ENCODE measurements at places on chromosomes 4 and X. TPM values are rescaled to one million over a fixed set of nuclear protein-coding genes. Genes with fewer than 3 reads are reported as not detected.

- no peak overlapping the region for H3K4me3 ChIP-seq
- H3K36me3 ChIP-seq: no peaks in the 10 kb centered on the region
- DNase-seq: no peak
- no peaks in the 10 kb centered on the region for H3K4me1 ChIP-seq
- H3K27ac ChIP-seq: no peak overlapping the region
- H3K27me3 ChIP-seq: no peaks in the 10 kb centered on the region
These were observed 58.9 kb upstream of the RAI2 start for GRCh38 chrX:17919896-17920446.

DNA sequence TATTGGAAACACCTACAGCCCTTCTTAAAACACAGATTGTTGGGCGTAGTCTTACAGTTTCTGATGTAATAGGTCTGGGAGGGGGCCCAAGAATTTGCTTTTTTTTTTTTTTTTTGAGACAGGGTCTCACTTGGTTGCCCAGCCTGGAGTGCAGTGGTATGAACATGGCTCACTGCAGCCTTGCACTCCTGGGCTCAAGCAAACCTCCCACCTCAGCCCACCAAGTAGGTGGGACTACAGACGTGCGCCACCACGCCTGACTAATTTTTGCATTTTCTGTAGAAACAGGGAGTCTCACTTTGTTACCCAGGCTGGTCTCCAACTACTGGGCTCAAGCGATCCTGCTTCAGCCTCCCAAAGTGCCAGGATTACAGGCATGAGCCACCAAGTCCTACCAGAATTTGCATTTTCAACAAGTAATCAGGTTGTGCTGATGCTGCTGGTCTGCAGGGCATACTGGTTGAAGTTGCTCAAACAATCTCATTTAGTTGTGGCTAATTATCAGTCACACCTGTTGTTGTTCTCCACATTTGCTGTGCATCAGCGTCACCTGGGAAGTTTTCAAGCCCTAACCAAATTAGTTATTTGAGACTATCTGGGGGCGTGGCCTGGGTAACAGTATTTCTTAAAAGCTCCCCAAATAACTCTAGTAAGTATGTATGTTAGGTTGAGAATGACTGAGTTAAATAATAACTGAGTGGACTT is 14.0 kb downstream of the TMEM154 start:
- H3K27me3 ChIP-seq: no peaks in the 10 kb centered on the region
- H3K27ac ChIP-seq: no peak overlapping the region
- H3K4me1 ChIP-seq: no peaks in the 10 kb centered on the region

GRCh38 chr4:137432446-137433311 is 99.6 kb downstream of the PCDH18 start:
- no peaks in the 10 kb centered on the region for H3K36me3 ChIP-seq
- DNase-seq: no peak
- H3K27me3 ChIP-seq: no peaks in the 10 kb centered on the region
- no peaks in the 10 kb centered on the region for H3K4me1 ChIP-seq
- H3K4me3 ChIP-seq: no peak overlapping the region

DNA sequence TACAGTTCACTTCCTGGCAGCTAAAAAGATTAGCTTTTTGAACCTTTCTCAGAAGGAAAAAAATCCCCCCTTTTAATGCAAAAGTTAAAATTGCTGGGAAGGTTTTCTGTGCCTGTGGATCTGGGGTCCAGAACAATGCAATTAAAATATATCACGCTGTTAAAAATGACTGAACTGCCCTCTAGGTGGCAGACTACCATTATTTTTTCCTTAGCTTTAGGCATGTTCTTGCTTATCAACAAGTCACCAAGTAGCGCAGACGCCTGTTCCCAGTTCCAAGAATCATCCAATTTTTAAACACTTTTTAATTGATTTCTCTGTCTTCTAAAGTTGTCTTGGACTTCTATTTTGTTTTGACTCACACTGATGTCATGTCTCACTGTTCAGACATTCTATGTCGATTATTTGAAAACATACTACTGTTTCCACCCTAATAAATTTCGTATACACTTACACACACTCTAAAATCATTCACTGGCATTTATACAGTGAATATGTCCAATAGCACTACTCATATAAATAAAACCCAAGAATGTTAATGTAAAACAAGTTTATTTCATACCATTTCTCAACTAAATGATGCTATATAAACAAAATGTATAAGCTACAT is 661.6 kb downstream of the RAPGEF2 start:
- DNase-seq: peak; percentile 59
- no peaks in the 10 kb centered on the region for H3K27me3 ChIP-seq
- H3K36me3 ChIP-seq: no peaks in the 10 kb centered on the region
- H3K4me3 ChIP-seq: peak overlapping the region; percentile 17
- peak overlapping the region; percentile 39 for H3K27ac ChIP-seq

GRCh38 chr4:173124209-173124865 is 44.3 kb upstream of the GALNT7 start:
- no peak for DNase-seq
- H3K27ac ChIP-seq: no peak overlapping the region
- H3K4me3 ChIP-seq: no peak overlapping the region
- no peaks in the 10 kb centered on the region for H3K27me3 ChIP-seq

DNA sequence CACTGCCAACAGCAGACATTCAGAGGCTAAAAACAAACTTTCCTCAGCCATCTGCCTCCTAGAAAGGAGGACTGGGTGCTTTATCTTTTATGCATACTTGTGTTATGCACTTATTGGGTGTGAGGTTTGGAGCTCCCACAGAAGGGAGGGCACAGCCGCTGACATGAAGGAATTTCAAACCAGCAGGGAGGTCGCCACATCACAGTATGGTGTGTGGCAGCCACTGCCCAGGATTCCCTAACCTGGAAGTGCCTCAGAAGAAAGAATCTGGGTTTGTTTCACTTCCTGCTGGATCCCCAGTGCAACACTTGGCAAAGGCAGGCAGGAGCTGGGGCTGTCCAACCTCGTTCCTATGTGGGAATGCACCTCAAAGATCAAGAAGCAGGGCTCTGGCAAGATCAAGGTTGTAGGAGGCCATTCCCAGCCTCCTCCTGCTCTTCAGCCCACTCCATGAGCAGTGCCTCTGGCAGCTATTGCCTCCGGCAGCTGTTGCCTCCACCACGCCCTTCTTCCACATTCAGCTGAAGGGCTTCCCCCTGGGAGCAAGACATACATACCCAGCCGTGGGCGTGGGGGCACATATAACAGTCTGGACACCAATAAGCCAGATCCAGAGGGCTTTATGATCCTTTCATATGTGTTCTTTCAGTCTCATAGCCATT is 109.0 kb upstream of the MAMLD1 start:
- no peaks in the 10 kb centered on the region for H3K27me3 ChIP-seq
- no peak overlapping the region for H3K4me3 ChIP-seq

DNA sequence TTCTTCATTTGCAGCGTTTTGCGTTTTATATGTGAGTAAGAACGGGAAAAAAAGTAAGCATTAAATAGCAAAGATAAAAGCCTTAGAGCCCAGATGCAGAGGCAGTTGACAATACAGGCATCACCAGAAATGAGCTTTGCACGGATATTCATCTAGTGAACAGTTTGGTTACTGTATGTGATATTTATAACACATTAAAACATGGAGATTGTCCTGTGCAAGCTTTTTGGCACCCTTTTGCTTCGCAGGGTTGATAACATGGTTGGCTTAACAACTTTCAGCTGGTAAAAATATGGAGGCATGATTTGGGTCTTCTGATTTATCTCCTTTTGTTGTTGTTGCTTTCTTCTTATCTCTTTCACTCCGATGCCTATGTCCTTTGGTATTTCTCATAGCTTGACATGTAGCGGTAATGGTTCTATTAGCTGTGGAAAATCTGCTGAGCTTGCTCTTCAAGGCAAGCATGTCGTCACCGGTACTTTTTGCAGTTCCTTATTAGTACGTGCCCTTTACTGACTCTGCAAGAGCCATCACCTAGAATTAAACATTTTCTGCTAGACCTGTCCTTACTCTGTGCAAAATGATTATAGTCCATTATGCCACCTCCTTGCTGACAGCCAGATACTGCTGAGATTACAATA is 102.9 kb downstream of the PCDH7 start:
- no peak for DNase-seq
- H3K36me3 ChIP-seq: no peaks in the 10 kb centered on the region
- H3K4me3 ChIP-seq: no peak overlapping the region
- peaks cover 13% of the 10 kb centered on the region for H3K4me1 ChIP-seq
- no peak overlapping the region for H3K27ac ChIP-seq

GRCh38 chr4:101102114-101102742 is 245.1 kb downstream of the PPP3CA start:
- peak; percentile 27 for DNase-seq
- peaks cover 28% of the 10 kb centered on the region for H3K4me1 ChIP-seq
- peaks cover 20% of the 10 kb centered on the region for H3K36me3 ChIP-seq
- no peak overlapping the region for H3K4me3 ChIP-seq
- H3K27ac ChIP-seq: peak overlapping the region; percentile 0

- H3K27me3 ChIP-seq: no peaks in the 10 kb centered on the region
- H3K4me1 ChIP-seq: peaks cover 8% of the 10 kb centered on the region
- DNase-seq: no peak
- no peak overlapping the region for H3K4me3 ChIP-seq
These were observed 2.1 kb downstream of the MND1 start for GRCh38 chr4:153346563-153346962.

Gene PRRG3
- polyA plus RNA-seq: not detected

Gene LUZP4
- not detected for polyA plus RNA-seq

Gene CCNI
- 61.8 TPM for polyA plus RNA-seq

Gene CCDC149
- 5.5 TPM for polyA plus RNA-seq

Gene CYBB
- polyA plus RNA-seq: not detected

Measured in SK-N-SH (cell line).